Tibial artery (tissue), 4 donors: ENCODE measurements at places on chromosomes 4 and X.

GRCh38 chr4:32087211-32087610, 1367.0 kb downstream of the PCDH7 start:
- no peak for DNase-seq

GRCh38 chr4:47839259-47839658, 1.4 kb upstream of the CORIN start:
- no peak for DNase-seq

DNA sequence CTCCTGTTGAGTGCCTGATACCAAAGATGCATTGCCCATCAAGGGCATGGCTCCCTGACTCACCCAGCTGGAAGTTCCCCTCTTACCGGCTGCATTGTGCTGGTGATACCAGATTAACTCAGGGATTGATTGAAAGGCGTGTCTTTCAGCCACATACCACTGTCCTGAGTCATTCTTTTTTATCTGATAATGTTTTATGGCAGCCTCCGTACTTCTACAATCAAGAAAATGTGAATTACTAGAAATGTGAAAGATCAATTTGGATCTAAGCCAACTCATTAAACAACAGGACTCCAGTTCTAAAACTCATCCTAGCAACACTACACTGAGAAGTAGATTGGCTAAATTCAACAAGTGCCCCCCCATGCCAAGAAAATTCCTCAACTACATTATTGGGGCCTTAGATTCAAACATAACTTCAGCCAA, 40.0 kb downstream of the TXK start:
- DNase-seq: no peak

GRCh38 chrX:43840265-43840664, 42.0 kb downstream of the MAOB start:
- DNase-seq: no peak

GRCh38 chr4:154487145-154487544, 4.5 kb downstream of the DCHS2 start:
- no peak for DNase-seq

DNA sequence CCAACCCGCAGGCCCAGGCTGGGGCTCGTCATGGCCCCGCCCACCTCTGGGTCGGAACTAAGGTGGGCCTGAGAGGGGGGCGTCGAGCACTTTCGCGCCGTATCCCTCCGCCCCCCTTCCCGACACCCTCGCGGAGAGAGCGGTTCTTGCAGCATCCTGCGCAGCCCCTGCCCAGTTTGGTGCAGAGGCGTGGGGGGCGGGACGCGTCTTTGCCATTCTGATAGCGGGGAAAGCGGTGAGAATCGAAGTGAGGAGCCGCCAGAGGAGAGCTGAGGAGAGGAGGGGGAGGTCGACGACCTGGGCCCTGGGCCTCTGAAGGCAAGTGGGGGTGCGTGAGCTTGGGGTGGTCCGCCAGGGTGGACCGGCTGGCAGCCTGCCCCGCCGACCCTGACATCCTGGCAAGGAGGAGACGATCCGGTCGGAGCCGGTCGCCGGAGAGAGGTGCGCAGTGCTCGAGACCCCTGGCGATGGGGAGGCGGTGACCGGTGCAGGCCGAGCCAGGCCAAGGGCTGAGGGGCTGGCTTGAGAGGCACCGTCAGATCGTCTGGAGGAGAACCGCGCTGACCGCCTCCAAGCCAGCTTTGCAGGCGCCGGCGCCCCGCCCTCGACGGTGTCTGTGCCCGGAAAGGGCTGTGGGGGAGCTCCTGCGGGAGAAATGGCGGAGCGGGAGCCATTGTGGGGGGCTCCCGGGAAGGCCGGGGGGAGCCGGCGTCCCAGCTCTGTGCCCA, 25.5 kb downstream of the GPRASP3 start:
- DNase-seq: no peak

DNA sequence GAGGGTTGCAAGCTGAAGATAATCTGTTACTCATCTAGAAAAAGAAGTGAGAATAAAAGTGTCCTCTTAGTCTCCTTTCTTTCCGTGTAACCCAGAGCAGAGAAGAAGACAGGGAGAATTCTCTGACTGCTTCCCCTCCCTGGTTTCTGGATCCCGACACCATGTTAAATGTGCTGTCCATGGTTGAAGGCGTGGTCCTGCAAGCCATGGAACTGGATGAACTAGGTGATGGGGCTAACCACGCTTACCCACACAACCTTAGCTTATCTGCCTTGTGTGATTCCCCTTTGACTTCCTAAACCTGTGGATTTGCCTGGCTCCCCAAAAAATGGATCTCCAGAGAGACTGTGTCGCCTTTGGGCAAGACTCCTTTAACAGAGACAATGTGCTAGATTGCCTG, 907.6 kb downstream of the FSTL5 start:
- no peak for DNase-seq

DNA sequence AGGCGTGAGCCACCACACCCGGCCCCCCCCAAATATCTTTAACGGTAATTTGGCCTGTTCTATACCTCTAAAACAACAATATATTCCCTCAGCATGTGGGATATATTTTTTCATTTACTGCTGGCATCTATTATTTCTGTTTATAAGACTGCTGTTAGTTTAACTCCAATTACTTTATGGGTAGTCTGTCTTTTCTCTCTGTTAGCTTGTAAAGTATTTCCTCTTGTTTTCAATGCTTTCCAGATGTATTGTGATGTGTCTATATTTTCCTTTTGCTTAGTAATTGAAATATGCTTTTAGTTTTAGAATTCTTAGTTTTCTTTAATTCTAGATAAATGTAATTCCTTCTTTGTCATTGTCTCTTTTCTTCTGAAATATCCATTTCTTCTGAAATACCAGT, 445.8 kb downstream of the ANKRD50 start:
- DNase-seq: no peak

DNA sequence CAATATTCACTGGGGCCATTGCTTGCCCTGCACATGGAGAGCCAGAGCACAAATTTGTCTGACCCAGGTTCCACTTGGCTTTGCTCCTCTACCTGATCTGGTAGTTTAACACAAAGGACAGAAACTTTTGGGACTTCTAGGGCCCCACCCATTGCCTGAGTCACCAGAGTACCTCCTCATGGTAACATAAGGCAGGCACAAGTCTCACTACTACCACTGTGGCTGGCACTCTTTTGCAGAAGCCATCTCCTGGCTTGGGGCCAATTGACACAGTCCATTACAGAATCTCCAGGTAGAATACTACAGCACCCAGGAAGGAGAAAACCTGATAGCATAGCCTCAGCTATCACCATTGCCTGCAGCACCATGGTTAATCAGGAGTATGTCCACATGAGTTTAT, 52.6 kb upstream of the NAP1L2 start:
- DNase-seq: no peak
